ENCODE measurements at places on chromosomes 2 and 18.

- DNase-seq = no peak
Observed at GRCh38 chr18:76056471-76057110, 438.5 kb downstream of the ZNF516 start.

DNA sequence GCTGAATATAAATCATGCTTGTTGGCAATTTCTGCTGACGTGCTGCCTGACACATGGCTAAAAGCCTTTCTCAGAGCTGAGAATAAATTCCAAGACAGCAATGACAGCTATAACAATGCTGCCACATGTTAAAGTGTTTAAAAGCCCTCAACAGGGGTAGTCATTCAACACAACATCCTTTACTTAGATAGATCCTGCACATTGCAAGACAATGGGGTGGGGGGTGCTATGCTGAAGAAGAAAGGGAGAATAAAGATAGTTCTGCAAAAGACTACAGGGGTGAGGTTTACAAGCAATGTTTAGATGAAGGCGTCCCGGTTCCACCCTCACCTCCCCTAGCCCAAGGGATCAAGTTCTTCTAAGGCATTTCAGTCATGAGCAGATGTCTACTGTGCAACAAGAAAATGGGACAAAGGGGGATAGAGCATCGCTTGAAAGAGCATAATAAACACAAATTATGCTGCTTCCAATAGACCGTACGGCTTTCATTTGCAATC lies 291.0 kb upstream of the ACVR2A start:
- no peak for DNase-seq

DNA sequence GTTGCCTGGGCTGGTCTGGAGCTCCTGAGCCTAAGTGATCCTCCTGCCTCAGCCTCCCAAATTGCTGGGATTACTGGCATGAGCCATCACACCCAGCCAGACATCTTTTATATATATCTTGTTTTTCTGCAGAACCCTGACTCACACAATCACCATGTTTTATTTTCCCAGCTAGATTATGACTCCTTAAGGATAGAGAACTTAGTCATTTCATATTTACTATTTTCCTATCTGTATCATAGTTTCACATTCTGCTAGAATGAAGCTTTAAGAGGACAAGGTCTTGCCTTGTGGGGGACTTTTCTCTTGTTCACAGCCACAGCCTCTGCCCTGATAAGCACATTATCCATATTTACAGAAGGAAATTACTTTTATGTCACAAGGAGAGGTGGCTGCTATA lies 73.9 kb downstream of the LBH start:
- no peak for DNase-seq

DNA sequence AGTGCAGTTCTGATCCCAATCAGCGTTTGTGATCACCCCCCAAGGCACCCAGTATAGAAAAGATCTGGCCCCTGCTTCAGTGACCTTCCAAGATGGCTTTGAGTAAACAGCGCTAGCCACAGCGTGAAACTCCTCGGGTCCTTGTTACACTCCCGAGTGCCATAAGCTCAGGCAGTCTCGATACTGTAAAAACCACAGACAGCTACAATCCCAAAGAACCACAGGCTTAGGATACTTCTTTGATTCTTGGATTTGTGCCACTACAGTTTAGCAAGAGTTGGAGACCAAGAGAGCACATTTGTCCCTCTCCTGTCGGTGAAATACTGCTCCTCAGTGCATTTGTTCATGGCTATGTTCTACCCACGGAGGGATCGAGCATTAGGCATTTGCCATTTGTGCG lies 352.5 kb upstream of the ZNF521 start:
- DNase-seq = no peak

Data from AG04449 (cell line).